ENCODE measurements at places on chromosomes 3 and 15.

DNA sequence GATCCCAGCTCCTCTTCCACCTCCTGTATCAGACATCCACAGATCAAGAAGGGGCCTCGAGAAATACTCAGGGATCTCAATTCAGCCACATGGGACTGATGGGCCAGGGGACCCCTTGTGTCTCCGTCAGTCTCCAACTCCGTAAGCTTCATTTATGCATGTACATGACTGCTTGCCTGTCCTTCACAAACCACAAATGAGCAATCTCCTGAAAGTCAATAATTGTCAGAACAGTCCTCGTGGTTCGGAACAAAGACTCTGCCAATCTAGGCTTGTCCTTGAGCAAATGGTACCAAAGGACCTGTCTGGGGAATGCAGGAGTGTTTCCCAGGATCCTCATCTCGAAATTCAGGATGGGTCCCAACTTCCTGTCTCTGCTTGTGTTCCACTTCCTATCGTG, 20.8 kb downstream of the SLC12A8 start:
- DNase-seq: no peak

- no peak for DNase-seq
These were observed at the start of gene BNC1 for GRCh38 chr15:83284559-83285283. BNC1 (minus strand) TSS chr15:83284664; CDS start chr15:83284628, 36 bp downstream.

- no peak for DNase-seq
These were observed 1.7 kb downstream of the LTK start for GRCh38 chr15:41511899-41512369.

DNA sequence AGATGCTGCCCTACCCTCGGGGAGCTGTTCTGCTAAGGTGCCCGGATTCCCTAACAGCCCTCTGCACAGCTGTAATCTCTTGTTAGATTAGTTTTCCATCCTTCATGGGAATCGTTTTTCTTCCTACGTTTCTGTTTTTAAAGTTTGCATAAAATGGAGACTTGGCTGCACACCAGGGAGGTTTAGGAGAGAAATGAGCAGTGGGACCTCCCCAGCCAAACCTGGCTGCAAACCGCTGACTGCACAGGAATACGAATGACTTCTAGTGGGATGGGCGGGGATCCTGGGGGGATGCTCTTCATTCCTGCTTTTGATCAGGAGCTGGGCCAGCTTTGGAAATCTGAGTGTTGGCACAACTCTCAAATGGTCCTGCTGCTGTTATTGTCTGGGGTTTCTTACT, 77.5 kb downstream of the THSD4 start:
- no peak for DNase-seq

GRCh38 chr15:95836536-95836935, 494.0 kb upstream of the NR2F2 start:
- DNase-seq: no peak

- DNase-seq: no peak
These were observed 41.5 kb downstream of the MGLL start for GRCh38 chr3:127780536-127781400.

GRCh38 chr3:2915826-2916225, 194.3 kb downstream of the IL5RA start:
- DNase-seq: no peak

- DNase-seq: no peak
These were observed 46.4 kb upstream of the KLF13 start for GRCh38 chr15:31280046-31280830.

DNA sequence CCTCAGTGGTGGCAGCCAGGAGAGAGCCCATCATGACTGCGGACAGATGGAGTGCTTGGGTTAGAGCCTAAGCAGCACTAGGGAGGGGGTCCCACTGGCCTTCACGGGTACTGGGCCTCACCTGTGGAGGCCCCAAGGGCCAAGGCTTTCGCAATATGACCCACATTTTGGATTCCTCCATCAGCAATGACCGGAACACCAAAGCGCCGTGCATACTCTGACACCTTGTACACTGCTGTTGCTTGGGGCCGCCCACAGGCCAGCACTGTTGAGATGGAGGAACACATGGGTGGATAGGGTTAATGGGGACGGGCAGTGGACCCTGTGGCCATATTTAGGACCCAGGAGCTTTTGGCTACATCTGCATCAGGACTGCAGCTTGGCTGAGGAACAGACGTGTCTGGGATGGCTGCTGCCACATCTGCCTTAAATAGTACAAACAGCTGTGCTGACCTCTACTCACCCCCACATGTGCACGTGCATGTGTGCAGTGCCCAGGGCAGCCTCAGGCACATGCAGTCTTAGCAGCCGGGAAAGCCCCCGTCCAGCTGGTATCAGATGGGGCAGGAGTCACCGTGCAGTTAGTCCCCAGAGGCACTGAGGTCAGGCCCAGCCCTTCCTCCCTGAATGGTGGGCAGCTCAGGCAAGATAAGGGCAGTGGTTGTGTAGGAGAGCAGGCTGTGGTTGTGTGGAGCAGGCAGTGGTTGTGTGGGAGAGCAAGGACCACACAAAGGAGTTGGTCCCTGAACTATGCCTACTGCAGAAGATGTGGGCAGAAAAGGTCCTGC, 3.3 kb downstream of the NDUFAF3 start:
- no peak for DNase-seq

GRCh38 chr3:153215966-153216365, 53.9 kb downstream of the RAP2B start:
- DNase-seq: no peak

DNA sequence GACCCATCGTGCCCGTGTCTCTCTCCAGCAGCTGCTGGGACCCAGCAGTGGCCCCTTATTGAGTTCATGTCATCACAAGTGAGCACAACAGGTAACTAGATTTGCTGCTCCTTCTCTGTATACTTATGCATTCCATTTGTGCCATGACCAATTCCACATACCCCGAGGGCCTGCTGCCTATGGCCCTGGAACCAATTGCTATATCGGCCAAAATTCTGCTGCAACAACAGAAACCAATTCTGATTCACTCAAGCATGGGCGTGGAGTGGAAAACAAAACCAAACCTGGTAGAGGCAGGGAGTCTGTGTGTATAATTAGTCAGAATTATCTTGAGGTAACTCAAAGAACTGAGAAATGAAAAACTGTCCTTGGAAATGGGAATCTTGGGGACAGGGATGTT, 516.6 kb downstream of the EPHB1 start:
- DNase-seq: no peak

GRCh38 chr15:79450648-79451047, 18.5 kb downstream of the MINAR1 start:
- no peak for DNase-seq

DNA sequence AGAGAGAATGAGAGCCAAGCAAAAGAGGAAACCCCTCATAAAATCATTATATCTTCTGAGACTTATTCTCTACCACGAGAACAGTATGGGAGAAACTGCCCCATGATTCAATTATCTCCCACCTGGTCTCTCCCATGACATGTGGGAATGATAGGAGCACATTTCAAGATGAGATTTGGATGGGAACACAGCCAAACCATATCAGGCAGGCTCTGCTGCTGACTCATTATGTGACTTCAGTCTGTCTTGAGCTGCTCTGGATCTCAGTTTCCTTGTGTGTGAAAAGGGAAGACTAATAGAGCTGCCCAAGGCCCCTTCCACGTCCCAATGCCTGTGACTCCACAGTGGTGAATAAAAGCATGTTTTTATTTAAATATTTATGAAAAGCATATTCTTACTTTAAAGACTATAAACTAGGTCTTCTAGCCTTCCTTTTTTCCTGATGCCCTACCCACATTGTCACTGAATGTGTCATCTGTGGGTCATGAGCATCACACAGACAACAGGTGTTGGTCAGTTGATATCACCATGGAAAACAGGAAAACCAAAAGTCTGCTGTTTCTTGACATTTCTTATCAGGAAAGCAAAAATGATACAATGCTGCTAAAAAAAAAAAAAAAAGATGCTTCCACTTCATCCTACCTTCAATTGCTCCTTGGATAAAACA, 96.0 kb upstream of the PPP2R3A start:
- DNase-seq: no peak

Measured in cortex of kidney (tissue), 1 donor.